ENCODE measurements at places on chromosomes 5 and 9.

DNA sequence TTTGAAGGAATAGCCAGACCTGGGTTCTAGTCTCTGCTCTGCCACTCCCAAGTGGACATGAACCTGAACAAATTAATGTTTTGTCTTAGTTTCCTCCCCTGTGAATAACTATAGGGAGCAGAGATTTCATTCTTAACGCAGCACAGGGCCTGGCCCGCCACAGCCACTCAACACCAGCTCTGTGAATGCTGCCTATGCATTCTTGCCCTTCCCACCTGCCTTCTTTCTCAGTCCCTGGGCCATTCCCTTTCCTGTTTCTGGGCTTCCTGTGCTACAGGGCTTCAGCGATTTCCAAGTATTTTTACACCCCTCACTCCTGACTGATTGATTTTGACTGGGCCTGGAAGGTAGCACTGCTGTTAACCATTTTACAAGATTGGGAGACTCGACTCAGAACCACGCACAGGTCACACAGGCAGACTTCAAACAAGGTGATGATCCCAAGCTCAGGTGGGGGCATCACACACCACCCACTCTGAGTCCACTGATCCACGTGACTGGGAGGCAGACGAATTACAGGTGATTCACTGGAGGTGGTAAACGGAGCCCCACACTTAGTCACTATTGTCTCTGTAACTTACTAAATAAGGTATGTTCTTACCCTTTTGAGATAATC is 21.4 kb downstream of the PTPN3 start:
- DNase-seq: no peak

- DNase-seq: no peak
These were observed 28.1 kb downstream of the TARS1 start for GRCh38 chr5:33468775-33469435.

GRCh38 chr5:168608821-168609220 is 29.7 kb upstream of the PANK3 start:
- no peak for DNase-seq

GRCh38 chr9:34454571-34455065 is 3.8 kb downstream of the FAM219A start:
- no peak for DNase-seq

GRCh38 chr5:109805472-109805871 is 115.7 kb downstream of the MAN2A1 start:
- DNase-seq: no peak

GRCh38 chr5:51388488-51389287 is 5.4 kb downstream of the ISL1 start:
- no peak for DNase-seq

- no peak for DNase-seq
These were observed 124.9 kb downstream of the SPOCK1 start for GRCh38 chr5:137374110-137374714.

DNA sequence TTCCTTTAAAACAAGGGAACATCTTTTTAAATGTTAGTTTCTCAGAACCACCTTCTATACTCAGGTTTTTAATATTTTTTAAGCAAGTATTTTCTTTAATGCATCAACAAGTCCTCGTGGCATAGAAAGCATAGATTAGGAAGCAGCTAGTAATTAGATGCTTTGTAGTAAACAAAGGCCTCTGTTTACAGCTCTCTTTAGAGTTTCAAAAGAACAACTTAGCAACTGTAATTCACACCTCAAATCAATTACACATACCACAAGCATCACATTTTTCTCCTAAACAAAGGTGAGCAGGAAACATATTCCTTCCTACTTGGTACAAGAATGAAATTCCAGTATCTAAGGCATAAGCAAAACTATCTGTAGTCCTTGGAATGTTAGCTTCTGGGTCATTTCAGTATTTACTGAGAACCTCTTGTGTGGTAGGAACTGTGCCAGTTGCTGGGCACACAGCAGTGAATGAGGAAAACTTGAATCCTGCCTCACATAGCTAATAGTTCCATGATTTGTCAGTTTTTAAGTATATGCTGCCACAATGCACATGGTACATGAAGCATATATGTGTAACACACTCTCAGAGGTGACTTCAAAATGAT is 249.1 kb downstream of the CEMIP2 start:
- DNase-seq: no peak

- DNase-seq: no peak
These were observed 2.0 kb downstream of the CLIC3 start for GRCh38 chr9:136994180-136994887.

DNA sequence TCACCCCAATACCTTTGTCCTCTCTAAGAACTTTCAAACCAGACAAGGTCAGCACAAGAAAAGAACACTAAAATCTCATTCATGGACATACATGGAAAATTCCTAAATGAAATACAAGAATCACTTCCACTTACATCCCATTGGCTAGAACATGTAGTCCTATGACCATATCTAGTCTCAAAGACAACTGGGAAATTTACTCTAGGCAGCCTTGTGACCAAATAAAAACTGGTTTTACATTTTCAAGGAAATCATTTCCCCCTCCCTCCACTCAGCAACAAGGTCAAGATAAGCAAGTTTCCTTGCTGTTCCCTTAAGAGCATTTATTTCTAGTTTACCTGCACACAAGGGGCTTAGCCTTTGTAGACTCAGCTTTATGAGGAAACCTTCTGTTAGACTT is 20.3 kb upstream of the SERINC5 start:
- no peak for DNase-seq

GRCh38 chr9:109797006-109797405 is 17.0 kb downstream of the PALM2AKAP2 start:
- no peak for DNase-seq

DNA sequence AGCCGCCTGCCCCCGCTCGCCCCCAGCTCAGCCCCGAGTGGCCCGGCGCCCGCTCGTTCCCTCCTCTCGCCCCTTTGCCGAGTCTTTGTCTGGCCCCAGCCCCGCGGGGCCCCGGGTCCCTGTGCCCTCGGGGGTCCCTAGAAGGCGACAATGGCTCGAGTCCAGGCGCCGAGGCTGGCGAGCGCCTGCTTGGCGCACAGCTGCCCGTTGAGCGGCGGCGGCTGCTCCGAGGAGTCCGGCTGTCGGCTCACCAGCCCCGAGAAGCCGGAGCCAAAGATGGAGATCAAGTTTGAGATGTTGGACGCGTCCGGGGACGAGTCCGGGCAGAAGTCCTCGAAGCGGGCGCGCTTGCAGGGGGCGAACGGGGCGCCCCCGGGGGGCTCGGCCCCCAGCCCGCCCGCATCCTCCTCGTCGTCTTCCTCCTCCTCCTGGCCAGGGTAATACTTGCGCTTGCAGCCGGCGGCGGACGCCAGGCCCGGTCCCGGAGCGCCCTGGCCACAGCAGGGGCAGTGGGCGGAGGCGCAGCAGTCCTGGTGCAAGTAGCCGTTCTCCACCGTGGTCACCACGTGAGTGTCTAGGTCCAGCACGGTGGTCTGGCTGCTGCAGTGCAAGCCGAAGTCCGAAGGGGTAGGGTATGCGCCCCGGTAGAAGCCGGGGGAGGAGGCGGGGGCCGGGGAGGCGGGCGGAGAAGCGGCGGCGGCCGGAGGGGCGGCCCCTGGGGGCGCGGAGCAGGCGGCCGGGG is 1.2 kb downstream of the IER5L start:
- DNase-seq: no peak

GRCh38 chr5:40442346-40442745 is 237.4 kb upstream of the PTGER4 start:
- DNase-seq: no peak

- no peak for DNase-seq
These were observed 105.4 kb downstream of the DAPK1 start for GRCh38 chr9:87602933-87603643.

DNA sequence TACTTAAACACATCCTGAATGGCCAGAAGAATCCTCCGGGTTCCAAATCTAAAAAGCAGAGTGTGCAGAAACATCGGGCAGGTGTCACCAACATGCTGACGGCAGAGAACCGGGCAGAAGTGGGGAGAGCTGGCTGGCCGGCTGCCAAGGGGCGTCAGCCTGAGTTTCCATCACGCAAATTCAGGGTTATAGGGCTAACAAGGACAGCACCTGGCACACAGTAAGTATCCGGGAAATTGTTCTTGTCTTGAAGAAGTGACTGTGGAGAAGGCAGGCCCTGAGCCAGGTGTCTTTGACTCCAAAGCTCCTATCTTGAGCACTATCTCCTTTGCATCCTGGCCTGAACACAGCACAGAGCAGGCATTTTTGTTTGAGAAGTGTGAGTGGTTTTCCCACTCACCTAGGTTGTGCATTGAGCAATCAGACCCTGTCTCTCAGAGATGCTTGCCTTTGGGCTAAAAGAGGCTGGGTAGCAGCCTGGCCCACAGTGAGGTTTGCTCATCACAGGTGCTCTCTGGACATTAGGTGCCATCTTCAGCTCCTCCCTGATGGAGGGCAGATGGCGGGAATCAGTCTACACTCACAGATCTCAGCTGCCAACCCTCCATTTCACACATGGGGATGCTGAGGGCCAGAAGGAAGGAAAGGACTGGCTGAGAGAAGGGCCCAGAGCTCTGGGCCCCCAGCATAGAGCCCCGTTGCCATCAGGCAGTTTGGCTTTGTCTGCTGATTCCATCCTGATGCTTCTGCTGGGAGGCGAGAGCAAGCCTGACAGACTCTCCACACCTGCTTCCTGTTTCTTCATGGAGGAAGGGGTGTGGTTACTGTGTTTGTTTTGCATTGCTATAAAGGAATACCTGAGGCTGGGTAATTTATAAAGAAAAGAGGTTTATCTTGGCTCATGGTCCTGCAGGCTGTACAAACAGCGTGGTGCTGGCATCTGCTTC is 52.8 kb downstream of the WHRN start:
- DNase-seq: no peak

DNA sequence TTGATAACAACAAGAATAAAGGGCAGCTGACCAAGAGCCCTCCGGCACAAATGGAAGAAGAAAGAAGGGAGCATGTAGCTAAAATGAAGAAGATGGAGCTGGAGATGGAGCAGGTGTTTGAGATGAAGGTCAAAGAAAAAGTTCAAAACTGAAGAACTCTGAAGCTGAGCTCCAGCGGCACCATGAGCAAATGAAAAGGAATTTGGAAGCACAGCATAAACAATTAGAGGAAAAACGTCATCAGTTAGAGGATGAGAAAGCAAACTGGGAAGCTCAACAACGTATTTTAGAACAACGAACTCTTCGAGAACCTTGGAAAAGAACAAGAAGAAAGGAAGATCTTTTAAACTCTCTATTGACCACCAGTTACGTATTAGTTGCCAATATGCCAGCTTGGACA is 100.9 kb downstream of the GABBR2 start:
- no peak for DNase-seq

GRCh38 chr9:3856592-3856991 is 330.8 kb upstream of the RFX3 start:
- DNase-seq: no peak

GRCh38 chr5:36384845-36385244 is 83.1 kb upstream of the RANBP3L start:
- no peak for DNase-seq

DNA sequence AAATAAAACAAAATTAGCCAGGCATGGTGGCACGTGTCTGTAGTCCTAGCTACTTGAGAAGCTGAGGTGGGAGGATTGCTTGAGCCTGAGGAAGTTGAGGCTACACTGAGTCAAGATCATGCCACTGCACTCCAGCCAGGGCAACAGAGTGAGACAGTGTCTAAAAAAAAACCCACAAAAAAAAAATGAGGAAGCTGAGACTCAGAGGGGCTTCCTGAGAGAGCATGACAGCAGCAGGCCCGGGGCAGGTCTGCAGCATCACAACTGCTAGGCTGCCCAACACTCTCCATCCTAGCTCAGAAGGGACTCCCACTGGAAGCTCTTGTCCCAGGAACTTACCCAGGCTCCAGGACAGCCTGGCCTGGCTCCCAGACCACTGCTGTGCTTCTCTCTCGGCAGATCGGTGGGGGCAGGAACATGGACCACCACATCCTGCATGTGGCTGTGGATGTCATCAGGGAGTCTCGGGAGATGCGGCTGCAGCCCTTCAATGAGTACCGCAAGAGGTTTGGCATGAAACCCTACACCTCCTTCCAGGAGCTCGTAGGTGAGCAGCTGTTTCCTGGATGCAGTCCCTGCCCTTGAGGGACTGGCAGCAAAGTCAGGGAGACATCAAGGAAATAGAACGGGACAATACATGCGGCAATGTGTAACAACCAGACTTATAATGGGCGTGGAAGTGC is 19.1 kb downstream of the PTGS1 start:
- DNase-seq: no peak

- DNase-seq: no peak
These were observed 111.0 kb downstream of the CD180 start for GRCh38 chr5:67085616-67086015.

- DNase-seq: no peak
These were observed 9.1 kb downstream of the SPATA31E1 start for GRCh38 chr9:87891754-87892153.

DNA sequence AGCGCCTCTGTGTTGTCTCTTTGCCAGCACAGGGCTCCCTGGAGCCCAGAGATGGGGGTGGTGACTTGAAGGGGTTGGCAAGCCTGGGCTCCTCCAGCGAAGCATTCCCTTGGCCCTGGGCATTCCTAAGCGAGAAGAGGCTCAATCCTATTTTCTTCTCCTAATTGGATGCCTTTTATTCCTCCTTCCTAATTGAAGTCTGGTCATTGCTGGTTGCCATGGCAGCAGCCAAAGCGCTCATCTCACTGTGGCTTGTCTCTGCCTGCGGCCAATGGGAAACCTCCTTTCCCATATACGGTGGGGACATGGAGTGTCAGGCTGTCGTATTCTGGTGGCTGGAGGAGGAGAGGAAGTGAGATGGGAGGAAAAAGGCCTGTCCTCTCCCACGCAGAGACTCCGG is 52.3 kb upstream of the RARS1 start:
- DNase-seq: no peak

DNA sequence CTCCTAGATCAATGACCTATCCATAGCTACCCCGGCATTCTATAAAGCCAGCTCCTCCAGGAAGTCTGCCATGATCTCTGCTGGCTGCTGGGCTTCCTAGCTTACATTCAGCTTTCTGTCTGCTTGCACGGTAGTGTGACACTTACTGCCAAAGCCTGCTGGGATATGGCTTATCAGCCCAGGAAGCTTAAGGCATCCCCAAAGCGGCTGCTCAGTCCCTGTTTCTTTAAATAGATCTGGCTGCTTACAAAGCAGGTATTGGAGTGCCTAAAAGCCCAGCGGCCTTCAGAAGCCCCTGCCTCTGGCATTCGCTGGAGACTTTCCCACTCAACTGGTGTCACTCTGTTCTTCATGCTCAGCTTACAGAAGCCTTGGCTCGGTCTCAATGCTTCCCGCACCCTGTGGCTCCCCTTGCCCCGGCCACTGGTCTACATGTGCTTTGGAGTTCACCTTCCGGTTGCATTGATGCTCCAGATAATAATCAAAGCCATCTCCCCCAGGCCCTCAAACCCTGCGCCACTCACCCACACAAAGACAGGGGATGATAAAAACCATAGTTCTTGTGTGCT is 31.3 kb upstream of the STRBP start:
- no peak for DNase-seq

DNA sequence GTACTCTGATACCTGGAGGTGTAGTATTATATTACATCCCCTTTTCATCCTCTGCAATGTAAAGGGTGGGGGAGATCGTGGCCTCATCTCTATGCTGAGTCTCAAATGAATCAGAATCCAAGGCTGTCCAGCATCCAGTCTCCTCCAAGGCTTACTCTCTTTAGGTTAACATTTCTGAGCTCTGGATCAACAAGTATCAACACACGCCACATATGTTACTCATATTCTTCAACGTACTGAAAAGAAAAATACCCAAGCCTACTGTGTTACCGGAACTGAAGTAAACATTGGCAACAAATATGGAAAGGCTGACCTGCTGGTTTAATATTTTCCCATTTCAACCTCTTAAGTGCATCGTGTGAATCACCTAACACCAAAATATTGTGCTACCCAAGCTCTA is 241.8 kb downstream of the GAS1 start:
- no peak for DNase-seq

GRCh38 chr5:169717288-169717687 is 80.2 kb downstream of the DOCK2 start:
- no peak for DNase-seq
